Posterior vena cava (tissue), 2 donors: ENCODE measurements at places on chromosomes 6 and 20. TPM values are rescaled to one million over a fixed set of nuclear protein-coding genes. Genes with fewer than 3 reads are reported as not detected.

Gene LINC00237
- not detected for total RNA-seq

Gene NECAB3
- 25.5 TPM for total RNA-seq

Gene HLA-DQA1
- 10.8 TPM for total RNA-seq

Gene C20orf96
- 4.3 TPM for total RNA-seq

Gene TSPO2
- total RNA-seq = not detected

Gene CAGE1
- not detected for total RNA-seq

Gene POM121L2
- total RNA-seq = not detected

Gene C2
- total RNA-seq = 14.0 TPM

Gene MRPS10
- 26.8 TPM for total RNA-seq

Gene HSPA1L
- 1.7 TPM for total RNA-seq

Gene FABP7
- not detected for total RNA-seq

Gene COX4I2
- total RNA-seq = 2.5 TPM

Gene PTK7
- total RNA-seq = 10.3 TPM

Gene GPX5
- total RNA-seq = not detected

Gene LRRC1
- total RNA-seq = 10.4 TPM

Gene PTPRK
- 23.7 TPM for total RNA-seq

Gene OPN5
- total RNA-seq = not detected

Gene TBC1D7
- total RNA-seq = 9.9 TPM

Gene ATP6V1G2
- 1.2 TPM for total RNA-seq

Gene CTCFL
- total RNA-seq = not detected

Gene EYS
- not detected for total RNA-seq

Gene PDE10A
- total RNA-seq = 13.0 TPM

Gene RPS6KA2
- 43.4 TPM for total RNA-seq

Gene ARHGAP18
- 18.7 TPM for total RNA-seq

Gene CRIP3
- total RNA-seq = 1.4 TPM

Gene OR12D3
- not detected for total RNA-seq

Gene KHDRBS2
- 0.28 TPM for total RNA-seq

Gene ADRM1
- 60.9 TPM for total RNA-seq

Gene C6orf58
- total RNA-seq = not detected

Gene RPP21
- total RNA-seq = 27.9 TPM

Gene CCM2L
- total RNA-seq = 9.7 TPM

Gene DUSP15
- total RNA-seq = 0.90 TPM

Gene HEY2
- total RNA-seq = 9.2 TPM

Gene SPATS1
- not detected for total RNA-seq

Gene HRH3
- total RNA-seq = not detected

Gene SNAP25
- 0.62 TPM for total RNA-seq

Gene WFDC5
- total RNA-seq = not detected

Gene FNDC1
- 2.8 TPM for total RNA-seq
